ENCODE measurements at places on chromosomes 2 and 18.

DNA sequence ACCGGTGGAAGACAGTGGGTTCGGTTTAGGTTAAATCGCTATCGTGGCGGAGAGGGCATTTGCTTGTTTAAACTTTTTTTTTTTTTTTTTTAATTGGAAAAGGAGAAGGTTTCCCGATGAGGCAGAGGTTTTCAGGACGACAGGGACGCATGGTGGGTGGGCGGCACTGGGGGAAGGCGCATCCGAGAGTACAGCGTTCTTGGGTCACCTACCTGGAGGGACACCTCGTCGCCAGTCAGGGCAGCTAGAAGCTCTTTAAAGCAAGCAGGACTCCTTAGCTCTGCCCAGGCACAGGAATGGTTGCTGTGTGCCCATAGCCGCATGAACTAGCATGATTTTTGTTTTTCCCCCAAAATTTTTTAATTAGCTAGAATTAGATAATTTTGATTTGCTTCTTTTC is 437 bp downstream of the LDLRAD4 start:
- no peak for DNase-seq

GRCh38 chr2:111143843-111144198 is 23.1 kb downstream of the BCL2L11 start:
- no peak for DNase-seq

- no peak for DNase-seq
Observed at GRCh38 chr2:199336546-199336945, 121.2 kb downstream of the SATB2 start.

DNA sequence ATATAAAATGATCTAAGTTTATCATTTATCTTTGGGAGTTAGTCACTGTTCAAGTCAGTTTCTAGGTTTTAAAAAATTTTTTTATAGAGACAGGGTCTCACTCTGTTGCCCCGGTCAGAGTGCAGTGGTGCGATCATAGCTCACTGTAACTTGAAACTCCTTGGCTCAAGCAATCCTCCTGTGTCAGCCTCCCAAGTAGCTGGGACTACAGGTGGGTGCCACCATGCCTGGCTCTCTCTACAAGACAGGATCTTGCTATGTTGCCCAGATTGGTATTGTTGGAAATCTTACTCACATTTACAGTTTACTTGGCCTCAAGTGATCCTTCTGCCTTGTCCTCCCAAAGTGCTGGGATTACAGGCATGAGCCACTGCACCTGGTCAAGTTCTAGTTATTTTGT is 74.5 kb downstream of the MIB1 start:
- no peak for DNase-seq

DNA sequence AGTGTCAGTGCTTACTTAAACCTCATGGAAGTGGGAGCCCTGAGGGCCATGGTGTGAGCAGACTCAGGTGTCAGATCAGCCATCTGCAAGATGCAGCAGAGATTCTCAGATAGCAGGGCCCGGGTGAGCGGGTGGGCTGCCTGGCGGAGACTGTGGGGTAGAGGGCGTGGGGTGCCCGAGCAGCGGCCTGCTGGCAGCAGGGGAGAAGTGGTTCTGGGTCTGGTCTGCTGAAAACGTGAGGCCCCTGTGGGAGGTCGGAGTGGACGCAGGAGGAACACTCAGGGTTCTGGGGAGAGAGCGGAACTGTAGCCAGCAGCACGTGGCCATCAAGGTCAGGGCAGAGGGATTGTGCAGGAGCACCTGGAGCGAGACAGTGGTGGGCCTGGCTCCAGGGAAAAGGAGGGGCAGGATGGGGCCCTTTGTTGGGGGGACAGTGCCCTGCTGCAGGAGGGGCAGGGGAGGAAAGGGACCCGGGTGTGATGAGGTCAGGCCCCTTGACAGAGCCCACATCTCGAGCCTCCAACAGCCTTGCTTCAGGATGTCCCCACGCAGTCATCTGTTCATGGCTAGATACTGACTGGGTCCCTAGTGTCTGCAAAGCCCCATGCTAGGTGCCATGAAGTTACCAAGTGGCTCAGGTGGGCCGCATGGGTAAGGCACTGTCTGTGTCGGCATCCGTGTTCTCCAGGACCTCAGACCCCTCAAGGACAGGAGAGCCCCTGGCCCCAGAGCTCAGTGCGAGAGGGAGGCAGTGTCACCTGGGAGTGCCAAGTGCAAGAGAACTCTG is 2.7 kb upstream of the ESPNL start:
- peak; percentile 3 for DNase-seq

GRCh38 chr2:112665113-112665780 is 19.5 kb downstream of the SLC20A1 start:
- no peak for DNase-seq

DNA sequence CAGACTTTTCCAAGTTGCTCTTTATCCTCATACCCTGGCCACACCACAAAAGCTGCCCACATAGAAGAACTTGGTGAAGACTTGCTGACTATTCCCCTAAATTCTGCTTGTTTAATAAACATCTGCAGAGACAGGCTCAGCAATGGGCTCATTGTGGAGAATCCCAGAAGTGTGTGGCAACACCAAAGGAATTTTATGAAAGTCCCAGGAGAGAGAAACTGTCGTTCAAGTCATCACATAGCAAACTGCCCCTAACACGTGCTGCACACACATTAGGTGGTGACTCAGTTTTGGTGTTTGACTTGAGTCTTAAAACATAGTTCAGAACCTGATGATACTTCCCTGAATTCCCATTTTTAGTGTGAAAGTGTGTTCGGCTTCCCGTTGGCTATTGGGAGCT is 38.6 kb downstream of the CYP1B1 start:
- no peak for DNase-seq

- DNase-seq: no peak
Observed at GRCh38 chr2:67213270-67213670, 183.9 kb upstream of the ETAA1 start.

- DNase-seq: no peak
Observed at GRCh38 chr2:160199053-160199452, 1.0 kb downstream of the ITGB6 start.

GRCh38 chr2:68413466-68413865 is 48.4 kb downstream of the PLEK start:
- DNase-seq: no peak
